ENCODE measurements at places on chromosomes 7 and 10. TPM values are rescaled to one million over a fixed set of nuclear protein-coding genes. Genes with fewer than 3 reads are reported as not detected.

GRCh38 chr10:128147669-128148068, 21.4 kb upstream of the MKI67 start:
- DNase-seq = peak; percentile 19

GRCh38 chr7:19368491-19368925, 223.3 kb upstream of the FERD3L start:
- no peak for DNase-seq

DNA sequence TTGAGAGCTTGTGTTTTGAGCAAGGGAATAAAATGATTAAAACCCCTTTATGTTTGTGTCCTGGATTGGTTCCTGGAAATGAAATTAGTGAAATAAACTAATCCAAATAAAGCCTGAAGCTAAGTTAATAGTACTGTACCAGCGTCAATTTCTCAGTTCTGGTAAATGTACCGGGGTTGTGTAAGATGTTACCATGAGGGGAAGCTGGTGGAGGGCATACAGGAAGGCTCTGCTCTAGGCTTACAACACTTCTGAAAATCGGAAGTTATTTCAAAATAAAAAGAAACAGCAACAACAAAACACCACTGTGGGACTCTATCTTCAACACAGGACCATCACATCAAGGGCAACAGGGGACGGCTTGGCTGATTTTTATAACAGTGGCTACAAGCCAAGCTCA, 257.0 kb downstream of the CREB5 start:
- no peak for DNase-seq

- DNase-seq = no peak
Observed at GRCh38 chr7:84484502-84485079, 290.0 kb upstream of the SEMA3A start.

- DNase-seq = no peak
Observed at GRCh38 chr7:38542156-38542555, 89.0 kb downstream of the AMPH start.

- peak; percentile 54 for DNase-seq
Observed at GRCh38 chr10:52004342-52004949, 305.1 kb upstream of the CSTF2T start.

DNA sequence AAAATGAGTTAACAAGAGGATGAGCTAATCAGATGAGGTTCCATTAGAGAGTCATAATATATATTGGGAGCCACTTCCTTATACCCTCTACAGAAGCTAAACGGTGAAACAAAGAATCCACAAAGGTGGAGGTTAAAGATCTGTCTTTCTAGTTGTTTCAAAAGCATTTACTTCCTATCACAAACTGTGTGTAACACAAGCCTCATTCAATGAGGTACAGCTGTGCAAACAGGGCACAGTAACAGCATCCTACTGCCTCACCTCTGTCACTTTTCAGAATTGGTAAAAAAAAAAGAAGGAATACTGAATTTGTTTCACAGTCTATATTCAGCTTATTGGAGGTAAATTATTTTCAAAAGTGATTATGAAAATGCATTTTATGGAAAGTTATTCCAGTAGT, 128.7 kb downstream of the AGMO start:
- DNase-seq = no peak

DNA sequence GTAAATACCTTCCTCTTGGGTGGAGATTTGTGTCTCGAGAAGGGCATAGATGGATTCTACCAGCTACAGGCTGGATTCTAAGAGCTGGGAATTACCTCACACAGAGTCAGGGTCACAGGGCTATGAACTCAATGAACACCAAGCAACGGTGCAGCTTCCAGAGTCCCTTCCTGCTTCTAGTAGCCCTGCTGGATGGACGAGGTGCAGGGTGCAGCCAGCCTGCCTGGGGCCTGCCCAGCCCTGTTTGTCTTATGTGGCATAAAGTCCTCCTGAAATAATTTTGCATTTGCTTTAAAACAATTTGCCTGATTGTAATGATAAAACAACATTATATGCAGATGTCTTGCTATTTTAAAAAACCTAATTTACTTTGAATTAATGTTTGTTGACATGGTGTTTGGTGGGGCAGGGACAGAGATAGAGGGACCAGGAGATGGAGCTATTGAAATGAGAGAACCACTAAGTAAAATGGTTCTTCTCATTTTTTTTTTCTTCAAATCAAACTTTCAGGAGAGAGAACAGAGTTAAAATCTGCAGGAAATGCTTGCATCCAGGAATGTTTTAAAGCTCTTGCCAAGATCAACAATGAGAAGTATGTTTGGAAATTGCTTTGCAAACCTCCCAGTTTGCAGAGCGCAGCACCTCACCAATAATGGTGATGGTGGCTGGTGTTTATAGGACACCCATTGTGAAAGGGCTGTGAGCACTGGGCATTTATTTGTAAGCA, 305.4 kb upstream of the PODXL start:
- peak; percentile 23 for DNase-seq

DNA sequence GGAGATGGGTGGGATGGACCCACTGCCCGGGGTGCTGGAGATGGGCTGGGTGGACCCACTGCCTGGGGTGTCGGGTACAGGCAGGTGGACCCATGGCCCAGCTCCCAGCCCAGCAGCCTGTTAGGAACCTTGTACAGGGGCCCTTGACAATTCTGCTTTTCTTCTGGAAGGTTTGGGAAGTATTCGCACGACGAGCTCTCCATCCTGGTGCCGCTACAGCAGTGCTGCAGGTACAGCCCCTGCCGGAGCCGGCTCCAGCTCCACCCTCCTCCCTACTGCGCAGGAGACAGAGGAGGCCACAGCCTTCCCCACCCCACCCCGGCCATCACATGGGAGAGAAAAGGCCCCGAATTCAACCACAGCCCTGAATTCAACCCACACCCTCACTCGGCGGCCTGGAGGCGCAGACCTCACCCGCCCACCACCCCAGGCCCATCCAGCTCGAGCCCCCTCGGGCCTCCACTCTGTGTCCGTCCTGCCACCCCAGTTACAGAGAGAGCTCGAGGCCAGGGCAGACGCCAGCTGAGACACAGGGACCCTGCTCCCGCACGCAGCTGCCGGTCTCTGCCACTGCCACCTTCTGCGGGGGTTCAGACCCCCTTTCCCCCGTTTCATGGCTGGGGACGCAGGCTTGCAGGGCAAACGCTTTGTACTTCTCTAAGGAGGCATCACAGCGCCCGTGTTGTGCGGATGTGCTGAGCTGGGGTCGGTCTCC, 31.3 kb upstream of the FOXL3 start:
- no peak for DNase-seq

DNA sequence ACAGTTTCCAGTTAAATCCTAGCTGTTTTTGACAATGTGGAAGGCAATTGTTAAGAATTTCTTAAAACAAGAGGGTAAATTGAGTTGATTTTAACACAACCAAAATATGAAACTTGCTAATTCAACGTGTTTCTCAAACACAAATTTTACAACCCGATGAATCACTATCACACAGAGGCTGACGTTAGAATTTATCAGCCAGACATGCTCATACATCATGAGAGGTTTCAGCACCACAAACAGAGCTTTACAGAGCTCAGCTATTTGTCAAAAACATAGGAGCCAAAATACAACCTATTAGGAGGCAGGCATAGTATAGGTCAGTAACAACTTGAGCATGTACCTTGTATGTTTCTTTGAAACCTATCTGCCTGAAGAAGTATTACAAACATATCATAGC, 36.1 kb downstream of the LRRN3 start:
- DNase-seq = peak; percentile 73

DNA sequence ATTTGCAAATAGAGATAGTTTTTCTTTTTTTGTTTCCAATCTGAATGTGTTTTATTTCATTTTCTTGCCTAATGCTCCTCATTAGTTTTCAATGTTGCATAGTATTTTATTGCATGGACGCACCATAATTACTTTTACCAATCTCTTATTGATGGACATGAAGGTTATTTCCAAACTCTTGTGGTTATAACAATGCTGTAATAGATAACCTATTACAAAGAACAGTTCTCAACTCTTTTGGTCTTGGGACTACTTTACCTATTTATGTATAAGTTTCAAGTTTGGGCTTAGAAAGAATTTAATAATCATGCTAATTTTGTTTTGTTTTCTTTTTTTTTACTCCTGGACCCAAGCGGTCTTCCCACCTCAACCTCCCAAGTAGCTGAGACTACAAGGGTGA, 7.0 kb downstream of the SHLD2 start:
- DNase-seq = no peak

GRCh38 chr10:48399056-48399541, 92.6 kb downstream of the MAPK8 start:
- no peak for DNase-seq

DNA sequence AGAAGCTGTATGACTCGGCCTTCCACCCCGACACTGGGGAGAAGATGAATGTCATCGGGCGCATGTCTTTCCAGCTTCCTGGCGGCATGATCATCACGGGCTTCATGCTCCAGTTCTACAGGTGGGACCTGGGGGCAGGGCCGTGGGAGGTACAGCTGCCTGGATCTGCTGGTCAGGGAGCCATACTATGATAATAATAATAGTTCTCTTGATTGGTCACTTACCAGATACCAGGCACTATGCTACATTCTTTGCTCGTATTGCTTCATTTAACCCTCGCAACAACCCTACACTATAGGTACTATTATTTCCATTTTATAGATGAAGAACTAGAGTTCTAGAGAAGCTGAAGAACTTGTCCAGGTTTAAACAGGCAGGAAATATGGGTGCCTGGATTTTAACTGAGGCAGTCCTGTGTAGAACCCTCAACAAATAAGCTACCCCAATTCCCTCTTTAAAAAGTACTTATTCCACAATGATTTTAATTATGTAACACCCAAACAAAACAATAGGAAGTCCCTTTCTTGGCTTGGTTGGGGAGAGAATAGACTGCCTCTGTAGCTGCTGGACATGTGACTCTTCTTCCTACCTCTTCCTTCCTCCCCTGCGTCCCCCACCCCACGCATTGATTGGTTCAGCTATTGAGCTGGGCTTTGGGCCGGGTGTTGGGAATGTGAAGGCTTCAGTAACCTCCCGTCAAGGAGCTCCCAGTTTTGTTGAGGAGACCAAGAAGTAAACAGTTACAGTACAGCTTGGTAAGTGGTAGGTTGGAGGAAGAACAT, 12.8 kb downstream of the SFXN2 start:
- no peak for DNase-seq

DNA sequence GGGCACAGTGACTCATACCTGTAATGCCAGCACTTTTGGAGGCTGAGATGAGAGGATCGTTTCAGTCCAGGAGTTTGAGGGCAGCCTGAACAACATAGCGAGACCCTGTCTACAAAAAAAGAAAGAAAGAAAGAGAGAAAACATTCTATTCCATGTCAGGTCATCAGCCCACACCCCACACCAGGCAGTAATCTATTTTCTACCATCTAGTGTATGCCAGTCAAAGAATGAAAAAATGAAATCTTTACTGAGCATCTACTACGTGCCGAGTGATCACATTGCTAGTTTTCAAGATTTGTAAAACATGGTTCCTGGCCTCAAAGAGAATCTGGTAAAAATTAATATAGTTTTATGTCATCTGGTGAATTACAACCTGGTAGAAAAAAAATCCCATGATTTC, 3.1 kb upstream of the EPHB4 start:
- DNase-seq = no peak

- DNase-seq = no peak
Observed at GRCh38 chr7:106592282-106593027, 68.5 kb downstream of the CCDC71L start.

- DNase-seq = no peak
Observed at GRCh38 chr10:130045801-130046321, 64.8 kb downstream of the C10orf143 start.

The SLC26A5 gene
- not detected for total RNA-seq

The PCBD1 gene
- total RNA-seq = 25.5 TPM

The SYT15 gene
- total RNA-seq = 11.3 TPM

The HYCC1 gene
- total RNA-seq = 46.0 TPM

The C10orf67 gene
- total RNA-seq = 7.7 TPM

The SSC4D gene
- not detected for total RNA-seq

Measured in umbilical cord (tissue), 2 donors.